ENCODE measurements at places on chromosomes 6 and 20. TPM values are rescaled to one million over a fixed set of nuclear protein-coding genes. Genes with fewer than 3 reads are reported as not detected.

Gene ASIP
- not detected for total RNA-seq

Gene COL9A1
- total RNA-seq, result 0.45 TPM

Gene RBM39
- 228 TPM for total RNA-seq

Gene SEC23B
- 77.8 TPM for total RNA-seq

Gene PLCB1
- total RNA-seq, result 9.6 TPM

Gene TMEM74B
- 1.4 TPM for total RNA-seq

Gene MAS1
- not detected for total RNA-seq

Gene UNC5CL
- 4.2 TPM for total RNA-seq

Gene LY6G6D
- total RNA-seq, result not detected

Gene RTF2
- 80.8 TPM for total RNA-seq

Gene FAM83C
- total RNA-seq, result not detected

Gene KCNK16
- not detected for total RNA-seq

Gene SLC17A1
- total RNA-seq, result not detected

Gene AARS2
- 9.0 TPM for total RNA-seq

Gene GSTA3
- not detected for total RNA-seq

Gene MAP3K4
- total RNA-seq, result 32.1 TPM

Gene C4B
- 11.9 TPM for total RNA-seq

Gene C20orf144
- 0.30 TPM for total RNA-seq

Gene TEAD3
- total RNA-seq, result 38.4 TPM

Gene EYS
- total RNA-seq, result 0.64 TPM

Gene POPDC3
- total RNA-seq, result not detected

Gene TNFRSF6B
- 7.5 TPM for total RNA-seq

Gene CLVS2
- total RNA-seq, result 0.19 TPM

Gene HLA-DPA1
- total RNA-seq, result 18.7 TPM

Gene FAM83D
- 32.6 TPM for total RNA-seq

Gene SAMD3
- total RNA-seq, result 1.7 TPM

Gene AIF1
- 20.7 TPM for total RNA-seq

Gene LBP
- total RNA-seq, result not detected

Gene SEMG1
- total RNA-seq, result 0.42 TPM

Gene SRMS
- 0.49 TPM for total RNA-seq

Gene CDSN
- not detected for total RNA-seq

Gene RIMS4
- 0.74 TPM for total RNA-seq

Gene OOEP
- total RNA-seq, result not detected

All from colonic mucosa (tissue), 4 donors.